Stimulated activated CD8-positive, alpha-beta memory T cell treated with anti-CD3 and anti-CD28 coated beads, Interleukin-4, amount 100 ng/mL, for 1 hour (primary cell): ENCODE measurements at places on chromosomes 6 and 20.
A peak's percentile ranks its signal among the peaks of the same experiment; 100 is the strongest.

DNA sequence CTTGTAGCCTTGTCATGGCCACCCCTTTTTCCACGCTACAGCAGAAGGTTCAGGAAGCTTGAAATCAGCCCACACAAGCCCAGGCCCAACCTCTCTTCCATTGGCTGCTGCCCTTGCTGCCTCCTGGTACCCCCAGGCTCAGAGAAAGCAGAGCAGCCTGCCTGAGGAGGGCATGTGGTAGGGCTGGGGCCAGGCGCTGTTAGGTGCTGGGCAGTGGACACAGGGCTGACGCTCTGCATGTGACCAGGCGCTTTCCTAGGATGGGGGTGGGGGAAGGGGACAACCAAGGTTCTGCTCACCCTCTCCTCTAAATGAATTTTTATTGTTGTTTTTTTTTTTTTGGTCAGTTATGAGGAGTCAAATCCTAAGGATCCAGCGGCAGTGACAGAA lies 36.3 kb upstream of the ID1 start:
- no peak for DNase-seq

DNA sequence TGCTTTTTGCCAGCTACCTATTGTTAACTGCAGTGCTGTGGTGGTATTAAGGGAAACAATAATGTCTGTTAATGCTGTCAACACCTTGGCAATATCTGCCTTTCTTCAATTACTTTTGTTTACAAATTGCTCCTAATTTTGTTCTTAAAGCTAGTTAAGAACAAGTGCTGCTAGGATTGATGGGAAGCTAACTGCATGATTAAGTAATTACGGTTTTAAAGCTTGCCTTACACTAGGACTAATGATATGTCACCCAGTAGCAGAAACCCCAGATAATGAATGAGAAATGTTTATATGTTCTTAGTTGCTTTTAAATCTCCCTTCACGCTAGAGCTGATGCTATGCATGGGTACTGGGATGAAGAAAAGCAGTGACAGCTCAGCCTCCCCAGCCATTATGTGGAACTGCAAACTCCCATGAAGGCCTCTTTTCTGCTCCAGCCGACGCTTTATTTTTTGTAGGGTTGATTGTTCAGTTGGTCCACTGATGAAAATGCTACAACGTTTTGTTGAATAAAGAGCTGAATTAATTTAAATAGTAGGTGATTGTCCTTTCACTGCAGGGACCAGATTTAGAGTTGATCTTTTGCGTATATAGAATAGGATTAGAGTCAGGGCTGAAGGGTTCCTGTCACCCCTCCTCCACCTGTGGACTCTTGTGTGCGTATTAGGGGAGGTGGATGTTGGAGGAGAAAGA lies 610.5 kb downstream of the TFAP2B start:
- no peak for DNase-seq

DNA sequence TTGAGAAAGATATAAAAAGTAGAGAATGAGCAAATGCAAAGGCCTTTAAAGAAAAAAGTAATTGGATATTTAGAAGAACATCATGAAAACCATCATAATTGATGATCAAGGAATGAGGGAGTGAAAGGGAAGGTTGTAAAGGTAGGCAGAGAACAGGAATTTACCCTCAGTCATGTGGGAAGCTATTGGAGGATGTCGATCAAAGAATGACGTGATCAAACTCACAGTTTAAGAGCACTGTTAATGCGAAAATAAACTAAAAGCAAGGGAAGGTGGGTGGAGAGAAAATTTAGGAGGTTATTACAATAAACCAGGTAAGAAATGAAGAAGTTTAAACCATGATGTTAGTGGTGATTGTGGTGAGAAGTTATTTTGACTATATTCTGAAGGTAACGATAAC lies 982.6 kb upstream of the EYS start:
- DNase-seq = no peak

DNA sequence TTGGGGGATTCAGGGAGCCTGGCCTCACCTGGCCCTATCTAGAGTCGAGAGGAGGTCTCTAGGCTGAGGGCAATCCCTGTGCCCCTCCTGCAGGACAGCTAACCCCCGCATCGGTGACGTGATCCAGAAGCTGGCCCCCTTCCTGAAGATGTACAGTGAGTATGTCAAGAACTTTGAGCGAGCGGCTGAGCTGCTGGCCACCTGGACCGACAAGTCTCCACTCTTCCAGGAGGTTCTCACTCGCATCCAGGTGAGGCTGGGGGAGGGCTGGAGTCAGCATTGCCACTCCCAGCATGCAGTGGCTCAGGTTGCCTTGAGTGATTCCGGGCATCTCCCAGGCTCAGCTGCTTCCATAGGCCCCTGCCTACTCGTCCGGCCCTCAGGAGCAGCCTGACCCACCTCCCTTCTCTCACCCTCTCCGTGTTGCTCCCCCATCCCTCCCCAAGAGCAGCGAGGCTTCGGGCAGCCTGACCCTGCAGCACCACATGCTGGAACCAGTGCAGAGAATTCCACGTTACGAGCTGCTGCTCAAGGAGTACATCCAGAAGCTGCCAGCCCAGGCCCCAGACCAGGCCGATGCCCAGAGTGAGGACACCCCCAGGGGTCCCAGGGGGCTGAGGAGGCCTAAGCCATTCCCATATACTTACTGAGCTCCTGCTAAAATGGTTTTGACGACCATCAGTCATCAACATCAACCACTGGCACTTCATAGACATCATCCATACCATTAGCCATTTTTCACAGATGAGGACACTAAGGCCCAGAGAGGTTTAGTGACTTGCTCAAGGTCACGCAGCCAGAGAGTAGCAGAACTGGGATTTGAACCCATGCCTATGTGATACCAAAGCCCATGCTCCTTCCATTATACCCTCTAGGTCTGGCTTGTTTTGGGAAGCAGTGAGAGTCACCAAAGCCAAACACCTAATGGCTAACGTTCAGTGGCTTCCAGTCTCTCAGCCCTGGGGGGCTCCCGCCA lies 8.3 kb downstream of the FGD2 start:
- DNase-seq = no peak

- no peak for DNase-seq
These were observed 45.2 kb upstream of the NHSL1 start for GRCh38 chr6:138544501-138544900.

DNA sequence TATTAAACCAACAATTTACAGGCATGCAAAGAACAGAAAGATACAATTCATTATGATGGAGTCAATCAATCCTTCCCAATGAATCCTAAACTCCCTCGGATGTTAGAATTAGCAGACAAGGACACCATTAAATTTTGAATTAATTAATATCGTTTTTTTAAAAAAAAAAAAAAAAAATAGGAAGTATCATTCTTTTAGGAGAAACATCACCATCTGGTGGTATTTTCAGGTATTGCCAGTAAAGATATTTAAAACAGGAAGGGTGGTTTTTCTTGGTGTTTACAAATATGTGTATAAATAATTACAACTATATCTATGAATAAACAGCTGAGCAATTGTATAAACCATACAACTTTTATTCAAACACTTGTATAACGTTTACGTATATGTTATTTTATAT lies 564.4 kb downstream of the HAO1 start:
- DNase-seq = no peak

GRCh38 chr6:54493138-54493537 lies 184.9 kb downstream of the TINAG start:
- no peak for DNase-seq

DNA sequence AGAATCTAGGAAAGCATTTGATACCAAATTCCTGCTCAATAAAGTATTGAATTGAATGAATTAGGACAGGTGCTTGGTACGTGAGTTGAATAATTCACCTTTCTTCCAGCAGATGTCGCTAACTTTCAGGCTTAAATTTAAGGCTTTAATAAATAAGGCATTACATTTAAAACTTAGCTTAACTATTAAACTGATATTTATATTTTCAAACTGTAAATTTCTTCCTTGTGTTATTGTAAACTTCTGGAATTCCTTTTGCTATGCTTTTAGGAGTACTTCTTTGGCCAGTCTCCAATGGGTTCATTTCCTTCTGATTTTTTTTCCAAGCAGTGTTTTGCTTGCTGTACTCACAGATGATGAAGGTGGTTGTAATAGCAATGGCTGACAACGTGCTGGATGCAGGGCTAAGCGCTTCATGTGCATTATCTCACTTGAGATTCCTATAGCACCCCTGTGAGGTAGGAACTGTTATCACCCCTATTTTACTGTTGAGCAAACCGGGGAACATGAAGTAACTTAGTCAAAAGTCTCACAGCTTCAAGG lies 71.3 kb upstream of the SLC2A12 start:
- DNase-seq = no peak

DNA sequence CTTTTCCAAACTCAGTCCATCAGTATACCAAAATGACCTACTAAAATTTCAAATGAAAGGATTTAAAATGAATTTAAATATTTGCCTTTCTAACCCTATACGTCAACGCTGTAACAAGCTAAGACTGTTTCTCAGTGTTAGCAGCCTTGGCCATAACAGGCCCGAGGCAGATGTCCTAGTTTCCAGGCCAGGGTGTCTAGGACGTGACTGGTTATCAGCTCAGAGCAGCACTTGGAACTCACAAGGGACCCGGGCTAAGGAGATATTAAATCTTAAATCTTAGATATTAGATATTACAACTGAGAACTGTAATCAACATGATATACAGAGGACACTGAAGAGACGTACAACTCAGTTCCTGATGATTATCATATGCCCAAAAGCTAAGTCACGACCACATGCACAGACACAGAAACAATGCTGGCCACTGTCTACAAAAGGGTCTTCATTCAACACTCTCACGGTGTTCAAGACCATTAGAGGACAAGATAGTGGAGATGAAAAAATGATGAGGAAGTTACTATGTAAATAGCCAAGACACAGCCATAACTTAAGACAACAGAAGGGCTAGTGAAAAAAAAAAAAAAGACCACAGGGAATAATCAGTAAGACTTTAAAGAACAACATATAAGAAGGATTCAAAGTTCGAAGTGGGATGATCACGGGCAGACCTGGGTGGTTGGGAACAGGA lies at the start of gene CLDN20:
TSS of gene CLDN20 (plus strand) at position 641 of the 691 bp plus-strand sequence. CDS start 11,707 bp downstream, outside the sequence.
- DNase-seq = no peak

DNA sequence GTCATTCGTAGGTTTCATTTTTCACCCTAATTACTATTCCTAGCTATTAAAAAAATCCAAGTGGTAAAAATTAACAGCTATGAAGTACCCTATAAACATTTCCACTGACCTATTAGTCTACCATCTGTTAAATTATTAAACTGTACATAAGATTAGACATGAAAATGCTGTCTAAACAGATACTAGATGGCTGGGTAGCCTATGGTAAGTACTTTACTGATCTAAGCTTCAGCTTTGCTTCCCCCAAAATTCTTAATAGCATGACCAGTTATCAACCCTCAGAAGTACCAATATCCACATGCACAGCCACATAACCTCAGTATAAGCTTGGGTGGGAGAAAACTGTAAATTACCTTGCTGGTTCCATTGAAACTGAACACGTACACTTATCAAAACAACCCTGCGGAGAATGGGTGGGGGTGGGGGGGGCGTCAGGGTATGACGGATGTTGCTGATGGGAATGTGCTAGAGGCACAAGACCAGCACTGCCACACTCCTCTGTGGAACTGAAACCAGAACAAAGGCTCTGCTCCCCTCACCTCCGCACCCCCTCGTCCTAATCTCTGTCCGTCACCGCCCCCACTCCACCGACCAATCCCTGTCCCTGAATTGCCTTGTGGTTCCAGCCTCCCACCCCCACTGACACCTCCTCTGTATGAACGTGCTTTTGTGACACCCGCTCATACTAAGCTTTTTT lies 45.3 kb downstream of the B4GALT5 start:
- peak; percentile 49 for DNase-seq

- DNase-seq = no peak
These were observed 46.4 kb downstream of the ARHGAP18 start for GRCh38 chr6:129663531-129663930.

- no peak for DNase-seq
These were observed 151.1 kb upstream of the B3GAT2 start for GRCh38 chr6:71107911-71108420.

DNA sequence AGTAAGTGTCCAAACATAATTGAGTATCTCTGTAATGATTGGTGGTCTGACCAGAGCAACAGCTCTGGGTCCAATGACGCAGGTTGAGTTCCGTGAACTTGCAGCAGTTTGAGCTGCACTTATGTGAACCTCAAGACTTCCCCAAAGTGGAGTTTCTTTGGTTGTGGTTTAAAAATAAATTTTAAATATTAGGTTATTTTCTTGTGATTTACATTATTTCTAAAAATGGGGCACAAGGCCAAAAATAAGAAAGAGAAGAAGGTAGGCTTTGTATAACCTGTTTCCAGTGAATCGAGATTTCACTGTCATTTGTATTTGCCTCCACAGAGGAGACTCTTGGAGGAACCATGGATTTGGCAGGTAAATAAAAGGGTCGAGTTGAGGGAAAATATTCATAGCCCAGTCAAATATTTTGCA lies 166.4 kb upstream of the ZNF217 start:
- DNase-seq = no peak

DNA sequence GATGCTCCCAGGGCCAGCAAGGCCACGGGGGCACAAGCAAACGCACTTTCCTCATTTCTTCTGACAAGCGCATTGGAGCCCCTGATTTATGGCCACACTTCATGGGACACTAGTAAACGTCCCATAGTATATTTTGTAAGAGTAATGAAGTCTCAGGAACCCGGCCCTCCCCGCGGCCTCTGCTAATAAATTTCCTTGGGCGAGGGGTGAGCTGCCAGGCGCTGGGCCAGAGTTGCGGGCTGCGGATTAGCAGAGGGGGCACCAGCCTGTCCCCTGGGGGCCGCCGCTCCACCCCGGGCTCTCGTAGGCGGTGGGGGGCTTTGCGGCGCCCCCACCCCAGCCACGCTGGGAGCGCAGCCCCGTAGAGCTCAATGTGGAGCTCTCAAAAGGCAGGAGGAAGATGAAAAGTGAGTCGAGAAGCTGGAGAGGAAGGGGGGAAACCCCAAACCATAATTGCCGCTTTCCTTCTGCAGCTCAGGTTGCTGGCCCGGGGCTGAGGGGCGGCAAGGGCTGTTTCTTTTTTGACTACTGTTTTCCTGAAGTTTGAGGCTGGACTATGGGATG lies 173.6 kb downstream of the CDC5L start:
- no peak for DNase-seq
